Kidney capillary endothelial cell (primary cell): ENCODE measurements at places on chromosomes 5 and 9.

DNA sequence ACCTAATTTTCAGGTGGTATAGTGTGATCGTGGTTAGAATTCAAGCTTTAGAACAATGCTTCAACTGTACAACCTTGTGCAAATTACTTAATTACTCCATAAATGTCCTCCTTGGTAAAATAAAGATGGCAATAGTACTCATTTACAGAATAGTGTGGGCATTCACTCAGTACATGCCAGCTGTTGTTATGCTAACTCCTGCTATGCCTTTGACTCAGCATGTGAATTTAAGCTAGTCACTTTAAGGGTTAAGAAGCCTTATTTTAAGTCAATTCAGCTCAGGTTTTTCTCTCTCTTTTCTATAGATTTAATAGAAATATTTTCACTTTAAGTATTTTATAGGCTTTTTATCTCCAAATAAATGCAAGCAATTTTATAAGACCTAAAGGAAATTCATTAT is 335.6 kb upstream of the ITGA1 start:
- DNase-seq, result no peak

DNA sequence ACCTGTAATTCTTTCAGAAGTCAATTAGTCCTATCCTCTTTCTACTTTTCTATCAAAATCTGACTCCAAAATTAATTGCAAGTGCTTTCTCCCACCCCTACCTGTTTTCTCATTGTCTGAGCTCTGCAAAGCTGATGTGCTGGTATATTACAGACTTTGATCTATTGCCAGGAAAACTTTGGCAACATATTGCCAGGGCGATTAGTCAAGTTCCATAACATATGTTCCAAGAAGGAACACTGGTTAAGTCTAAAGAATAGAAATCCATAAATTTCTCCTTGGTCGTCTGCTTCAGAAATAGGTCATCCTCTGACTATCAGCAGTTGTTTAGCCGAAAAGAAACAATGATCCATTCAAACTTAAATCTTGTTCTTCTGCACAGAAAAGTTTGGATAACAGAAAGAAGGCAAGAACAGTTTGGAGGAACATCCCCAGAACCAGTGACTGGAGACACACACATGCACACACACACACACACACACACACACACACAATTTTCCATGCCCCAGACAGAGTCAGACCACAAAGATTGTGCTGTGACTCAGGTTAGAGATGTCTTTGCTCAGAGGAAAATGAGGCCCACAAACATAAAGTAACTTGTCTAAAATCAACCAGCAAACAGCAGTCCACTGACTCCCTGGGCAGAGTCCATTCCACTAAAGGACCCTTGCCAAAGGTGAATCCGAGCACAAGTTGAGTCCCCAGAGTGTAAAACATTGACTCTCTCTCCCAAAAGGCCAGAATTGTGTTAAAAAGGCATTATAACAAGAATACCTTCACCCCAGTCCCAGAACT is 202.1 kb downstream of the DEPDC1B start:
- no peak for DNase-seq

GRCh38 chr5:124842725-124843595 is 96.5 kb upstream of the ZNF608 start:
- DNase-seq, result no peak

DNA sequence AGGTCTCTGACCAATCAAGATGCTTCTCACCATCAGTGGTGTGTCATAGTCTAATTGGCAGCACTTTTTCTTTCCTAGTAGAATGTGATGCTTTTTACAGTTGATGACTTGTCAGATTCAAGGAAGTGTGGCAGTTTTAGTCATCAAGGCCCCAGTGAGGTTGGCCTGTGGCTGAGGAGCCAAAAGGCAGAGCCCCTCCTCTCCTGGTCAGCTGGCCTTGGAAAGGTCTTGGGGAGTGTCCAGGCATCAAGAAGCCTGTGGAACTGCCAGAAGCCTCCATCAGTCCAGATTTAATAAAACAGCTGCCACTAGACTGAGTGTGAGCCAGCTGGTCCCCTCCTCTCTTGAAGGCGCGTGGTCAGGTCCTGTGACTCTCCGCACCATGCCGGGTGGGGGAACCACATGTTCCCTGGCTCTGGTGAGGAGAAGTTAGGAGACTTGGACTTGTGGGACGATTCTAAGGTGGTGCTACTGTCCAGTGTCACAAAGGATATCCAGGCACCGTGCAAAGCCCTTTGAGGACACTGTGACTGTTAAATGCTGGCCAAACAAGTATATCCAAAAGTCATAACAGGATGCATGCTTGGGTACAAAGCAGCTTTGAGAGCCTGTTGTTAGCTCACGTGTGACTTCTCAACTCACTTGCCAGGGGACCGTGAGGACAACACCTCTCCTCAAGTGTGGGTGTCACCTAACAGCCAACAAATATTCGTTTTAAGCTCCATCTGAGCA is 6.1 kb upstream of the ANGPTL2 start:
- DNase-seq, result peak; percentile 28

- no peak for DNase-seq
Observed at GRCh38 chr5:32044434-32044833, 129.7 kb downstream of the GOLPH3 start.

DNA sequence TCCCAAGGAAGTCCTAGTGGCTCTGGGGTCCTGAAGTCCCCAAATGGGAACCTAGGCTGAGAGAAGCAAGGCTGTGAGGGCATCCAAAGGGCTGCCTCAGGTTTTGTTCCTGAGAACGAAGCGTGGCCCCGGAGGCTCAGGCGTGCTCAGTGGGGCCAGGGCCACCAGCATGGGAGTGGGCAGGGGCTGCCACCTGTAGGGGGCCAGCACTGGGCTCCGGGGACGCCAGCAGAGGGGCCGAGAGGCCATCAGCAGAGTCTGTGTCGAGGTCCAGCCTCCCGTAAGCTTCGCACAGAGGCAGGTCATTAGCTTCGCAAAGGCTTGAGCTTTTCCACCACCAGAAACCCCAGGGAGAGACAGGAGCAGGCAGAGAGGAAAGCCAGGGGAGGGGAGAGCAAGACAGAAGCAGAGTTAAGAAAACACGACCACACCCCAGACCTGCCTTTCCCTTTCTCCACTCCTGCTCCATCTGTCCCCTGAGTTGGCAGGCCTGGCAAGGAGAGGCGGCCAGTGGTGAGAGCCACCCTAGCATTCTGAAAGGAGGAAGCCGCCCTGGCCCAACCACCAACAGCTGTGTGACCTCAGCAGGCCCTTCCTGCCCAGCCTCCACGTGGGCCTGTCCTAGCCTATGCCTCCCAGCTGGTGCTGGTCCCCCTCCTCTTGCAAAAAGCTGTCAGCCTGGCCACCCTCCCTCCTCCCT is 5.5 kb upstream of the SURF6 start:
- no peak for DNase-seq

GRCh38 chr5:151584057-151584937 is 6.8 kb downstream of the FAT2 start:
- DNase-seq, result no peak

- DNase-seq, result peak; percentile 48
Observed at GRCh38 chr9:112332674-112332976, 794 bp downstream of the PTBP3 start.

GRCh38 chr5:113053511-113053995 is 77.0 kb downstream of the DCP2 start:
- no peak for DNase-seq

- DNase-seq, result peak; percentile 49
Observed at GRCh38 chr9:124941679-124942561, 1.0 kb upstream of the GOLGA1 start.

DNA sequence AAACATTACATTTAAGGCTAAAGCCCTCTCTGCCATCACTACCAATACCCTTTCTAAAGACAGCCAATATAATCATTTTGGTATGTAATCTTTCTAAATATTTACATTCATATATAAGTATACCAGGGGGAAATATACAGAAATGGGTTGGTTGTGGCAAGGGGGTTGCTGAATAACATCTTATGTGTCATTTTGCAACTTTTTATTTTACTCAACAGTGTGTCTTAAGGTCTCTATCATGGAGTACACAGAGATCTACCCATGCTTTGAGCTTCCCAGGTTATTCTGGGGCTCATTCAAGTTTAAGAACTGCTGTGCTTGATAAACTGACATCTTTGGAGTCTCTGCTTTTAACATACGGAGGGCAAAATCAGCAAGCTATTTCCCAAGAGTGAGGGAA is 7.4 kb upstream of the FAT2 start:
- DNase-seq, result no peak

GRCh38 chr9:120441426-120442307 is 138.3 kb downstream of the CDK5RAP2 start:
- DNase-seq, result no peak

DNA sequence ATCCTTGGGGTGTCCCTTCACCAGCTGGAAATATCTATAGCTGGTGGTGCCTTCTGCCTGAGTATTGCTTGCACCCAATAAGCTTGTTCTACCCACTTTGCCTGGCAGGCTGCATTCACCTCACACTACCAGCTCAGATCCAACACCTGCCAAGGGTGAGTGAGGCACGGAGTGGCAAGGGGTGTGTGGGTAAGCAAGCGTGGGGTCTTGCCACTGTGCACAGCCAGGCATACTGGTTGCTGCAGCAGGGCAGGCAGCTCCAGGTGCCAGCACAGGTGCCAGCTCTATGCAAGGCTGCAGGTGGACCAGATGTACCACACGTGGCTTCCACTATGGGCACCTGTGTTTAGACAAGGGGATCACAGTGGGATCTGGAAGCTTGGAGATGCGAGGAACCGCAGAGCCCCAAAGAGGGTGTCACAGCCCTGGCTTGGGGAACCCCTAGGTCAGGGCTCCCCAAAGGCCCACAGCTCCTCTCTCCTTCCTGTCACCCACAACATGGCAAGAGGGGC is 167.7 kb upstream of the MRPS30 start:
- DNase-seq, result no peak

DNA sequence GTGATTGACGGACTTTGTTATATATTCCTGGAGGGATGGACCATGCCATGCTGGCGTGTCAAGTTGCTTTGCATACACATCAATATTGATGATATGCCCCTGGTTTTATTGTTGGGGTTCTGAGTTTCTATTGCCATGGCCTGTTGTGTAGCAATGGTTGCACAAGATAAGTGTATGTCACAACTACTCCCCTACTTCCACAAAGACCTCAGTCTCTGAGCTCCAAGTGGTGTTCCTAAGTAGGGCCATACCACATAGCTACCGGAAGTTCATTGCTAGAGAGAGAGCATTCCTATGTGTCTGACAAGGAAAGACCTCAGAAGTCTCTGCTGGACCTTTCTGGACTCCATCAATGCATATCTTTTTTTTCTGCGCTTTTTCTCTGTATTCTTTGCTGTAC is 19.8 kb downstream of the TXNDC8 start:
- DNase-seq, result no peak

DNA sequence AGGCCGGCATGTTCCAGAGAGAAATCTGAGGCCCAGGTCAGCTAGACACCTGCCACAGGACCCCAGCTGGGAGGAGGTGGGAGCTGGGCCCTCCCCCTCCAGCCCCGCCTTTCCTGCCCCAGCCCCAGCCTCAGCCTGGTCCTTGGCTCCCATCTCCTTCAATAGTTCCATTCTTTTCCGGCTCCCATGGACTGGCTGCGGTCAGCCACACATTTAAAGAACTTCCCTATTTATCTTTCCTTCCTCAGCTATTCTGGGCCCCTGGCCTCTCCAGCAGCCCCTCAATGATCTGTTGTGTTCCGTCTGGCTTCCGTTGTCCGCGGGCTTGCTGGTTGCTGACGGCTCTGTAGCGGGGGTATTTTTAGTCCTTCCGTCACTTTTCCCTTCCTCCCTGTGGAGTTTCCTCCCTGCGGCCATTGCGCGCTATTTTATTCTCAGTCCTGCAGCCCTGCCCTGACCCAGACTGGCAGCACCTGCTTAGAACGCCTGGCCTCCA is 73.8 kb downstream of the AMBP start:
- DNase-seq, result peak; percentile 48

DNA sequence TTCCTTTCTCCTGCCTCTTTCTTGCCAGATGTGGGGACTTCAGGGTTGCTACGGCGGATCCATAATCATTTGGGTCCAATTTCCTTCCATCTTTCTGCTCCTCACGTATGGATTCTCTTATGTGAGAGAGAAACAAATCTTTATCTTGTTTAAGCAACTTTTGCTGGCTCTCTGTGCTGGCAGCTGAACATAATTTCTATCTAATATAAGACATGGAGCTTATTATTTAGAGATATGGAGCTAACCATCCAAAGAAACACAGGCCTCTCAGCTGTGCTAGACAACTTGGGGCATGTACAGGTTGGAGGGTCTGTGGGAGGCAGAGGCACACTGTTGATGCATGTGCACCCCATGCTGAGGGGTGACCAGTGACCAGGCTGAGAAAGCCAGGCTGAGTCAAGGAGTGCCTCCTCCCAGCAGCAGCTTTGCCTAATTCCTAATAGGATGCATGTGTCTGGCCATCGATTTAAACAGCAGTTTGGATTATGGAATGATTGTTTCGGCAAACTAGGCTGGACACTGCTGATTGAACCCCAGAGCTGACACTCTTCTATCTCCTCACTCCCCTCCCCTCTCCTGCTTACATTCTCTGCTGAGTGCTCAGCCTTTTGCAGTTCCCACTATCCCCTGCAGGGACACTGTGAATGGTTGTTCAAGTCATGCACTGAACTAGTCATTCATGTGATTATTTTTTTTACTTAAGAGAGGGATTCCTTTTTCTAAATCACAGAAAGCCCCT is 195.8 kb downstream of the ERCC6L2 start:
- peak; percentile 8 for DNase-seq

- no peak for DNase-seq
Observed at GRCh38 chr9:86300701-86301100, 18.4 kb upstream of the ISCA1 start.

- DNase-seq, result peak; percentile 34
Observed at GRCh38 chr5:73067213-73067612, 53.2 kb upstream of the TMEM171 start.

DNA sequence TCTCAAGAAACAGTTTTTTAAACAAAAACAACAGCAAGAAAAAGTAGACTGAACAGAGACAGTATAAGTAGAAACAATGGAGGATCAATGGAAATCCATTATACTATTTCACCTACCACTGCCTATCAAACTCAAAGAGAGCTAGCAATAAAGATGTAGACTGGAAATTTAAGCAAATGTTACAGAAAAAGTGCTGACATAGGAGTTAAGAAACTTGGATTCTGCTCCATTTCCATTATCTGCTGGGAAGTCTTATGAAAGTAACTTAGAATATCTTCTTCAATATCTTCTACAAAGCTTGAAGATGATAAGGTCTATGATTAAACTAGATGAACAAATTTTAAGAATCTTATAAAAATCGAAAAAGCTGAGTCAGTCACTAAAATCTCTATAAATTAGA is 1469.8 kb upstream of the C9orf72 start:
- DNase-seq, result no peak

GRCh38 chr5:98510143-98510985 is 263.1 kb upstream of the RGMB start:
- peak; percentile 66 for DNase-seq

- no peak for DNase-seq
Observed at GRCh38 chr5:127079994-127080491, 6.7 kb upstream of the C5orf63 start.

- DNase-seq, result no peak
Observed at GRCh38 chr5:24749701-24750100, 104.9 kb upstream of the CDH10 start.
